ENCODE measurements at places on chromosomes 1 and 21. TPM values are rescaled to one million over a fixed set of nuclear protein-coding genes. Genes with fewer than 3 reads are reported as not detected.

NKAIN1 gene
- 4.4 TPM for total RNA-seq

ILDR2 gene
- 0.24 TPM for total RNA-seq

MAEL gene
- not detected for total RNA-seq

CALML6 gene
- total RNA-seq, result 0.36 TPM

ANKRD35 gene
- 0.56 TPM for total RNA-seq

PIGC gene
- total RNA-seq, result 37.3 TPM

ANXA9 gene
- total RNA-seq, result 9.5 TPM

OR11L1 gene
- total RNA-seq, result not detected

TMEM54 gene
- 42.1 TPM for total RNA-seq

Data from type B pancreatic cell (in vitro differentiated cells).